ENCODE measurements at places on chromosomes 5 and 9. TPM values are rescaled to one million over a fixed set of nuclear protein-coding genes. Genes with fewer than 3 reads are reported as not detected.

PCDHGA5 gene
- total RNA-seq, result 1.5 TPM

AMBP gene
- total RNA-seq, result not detected

CTXN3 gene
- not detected for total RNA-seq

STC2 gene
- 24.3 TPM for total RNA-seq

PCDHGA6 gene
- total RNA-seq, result 5.6 TPM

ROPN1L gene
- 0.25 TPM for total RNA-seq

CATSPER3 gene
- total RNA-seq, result 0.13 TPM

CDH12 gene
- 0.25 TPM for total RNA-seq

TMEM174 gene
- 0.13 TPM for total RNA-seq

PDCD1LG2 gene
- 0.89 TPM for total RNA-seq

C9orf153 gene
- total RNA-seq, result not detected

DDX31 gene
- total RNA-seq, result 13.5 TPM

ASS1 gene
- 47.5 TPM for total RNA-seq

DNM1 gene
- 131 TPM for total RNA-seq

MARCOL gene
- total RNA-seq, result not detected

CDHR2 gene
- not detected for total RNA-seq

SAXO1 gene
- 0.51 TPM for total RNA-seq

SPOCK1 gene
- 21.5 TPM for total RNA-seq

TMEM171 gene
- 9.1 TPM for total RNA-seq

SLC9A3 gene
- 3.4 TPM for total RNA-seq

ACOT12 gene
- total RNA-seq, result not detected

CKMT2 gene
- not detected for total RNA-seq

CD72 gene
- 0.49 TPM for total RNA-seq

PAEP gene
- not detected for total RNA-seq

KIF4B gene
- not detected for total RNA-seq

ADRA1B gene
- 3.8 TPM for total RNA-seq

DAB2IP gene
- total RNA-seq, result 44.9 TPM

SLC45A2 gene
- total RNA-seq, result not detected

ITGA1 gene
- total RNA-seq, result 3.7 TPM

IL4 gene
- total RNA-seq, result not detected

ANKRD31 gene
- not detected for total RNA-seq

CDX1 gene
- total RNA-seq, result 0.33 TPM

GRXCR2 gene
- not detected for total RNA-seq

FAM169A gene
- total RNA-seq, result 4.3 TPM

C5orf52 gene
- total RNA-seq, result not detected

TAF11L10 gene
- total RNA-seq, result not detected

SLC38A9 gene
- 12.7 TPM for total RNA-seq

CCNO gene
- 0.65 TPM for total RNA-seq

CXCL14 gene
- 3.3 TPM for total RNA-seq

PCDHB9 gene
- total RNA-seq, result not detected

NSUN2 gene
- total RNA-seq, result 22.1 TPM

PCDHAC2 gene
- 0.25 TPM for total RNA-seq

SHLD3 gene
- total RNA-seq, result 1.5 TPM

ARL14EPL gene
- not detected for total RNA-seq

ANXA2R gene
- 7.4 TPM for total RNA-seq

TMEM252 gene
- not detected for total RNA-seq

SLC6A19 gene
- not detected for total RNA-seq

TLE1 gene
- total RNA-seq, result 84.8 TPM

SLC34A3 gene
- total RNA-seq, result not detected

RBM27 gene
- total RNA-seq, result 13.4 TPM

FBLL1 gene
- 0.33 TPM for total RNA-seq

SLC25A48 gene
- total RNA-seq, result not detected
